ENCODE measurements at places on chromosomes 1 and 21.
A peak's percentile ranks its signal among the peaks of the same experiment; 100 is the strongest.

- no peak for DNase-seq
Observed at GRCh38 chr1:244341455-244342450, 110.0 kb downstream of the ADSS2 start.

- DNase-seq = peak; percentile 55
Observed at GRCh38 chr21:36125512-36126207, 9.2 kb upstream of the CBR3 start.

GRCh38 chr1:203129501-203130231 lies 2.1 kb downstream of the ADORA1 start:
- peak; percentile 85 for DNase-seq

GRCh38 chr1:29050166-29050565 lies 73.5 kb downstream of the TMEM200B start:
- no peak for DNase-seq

DNA sequence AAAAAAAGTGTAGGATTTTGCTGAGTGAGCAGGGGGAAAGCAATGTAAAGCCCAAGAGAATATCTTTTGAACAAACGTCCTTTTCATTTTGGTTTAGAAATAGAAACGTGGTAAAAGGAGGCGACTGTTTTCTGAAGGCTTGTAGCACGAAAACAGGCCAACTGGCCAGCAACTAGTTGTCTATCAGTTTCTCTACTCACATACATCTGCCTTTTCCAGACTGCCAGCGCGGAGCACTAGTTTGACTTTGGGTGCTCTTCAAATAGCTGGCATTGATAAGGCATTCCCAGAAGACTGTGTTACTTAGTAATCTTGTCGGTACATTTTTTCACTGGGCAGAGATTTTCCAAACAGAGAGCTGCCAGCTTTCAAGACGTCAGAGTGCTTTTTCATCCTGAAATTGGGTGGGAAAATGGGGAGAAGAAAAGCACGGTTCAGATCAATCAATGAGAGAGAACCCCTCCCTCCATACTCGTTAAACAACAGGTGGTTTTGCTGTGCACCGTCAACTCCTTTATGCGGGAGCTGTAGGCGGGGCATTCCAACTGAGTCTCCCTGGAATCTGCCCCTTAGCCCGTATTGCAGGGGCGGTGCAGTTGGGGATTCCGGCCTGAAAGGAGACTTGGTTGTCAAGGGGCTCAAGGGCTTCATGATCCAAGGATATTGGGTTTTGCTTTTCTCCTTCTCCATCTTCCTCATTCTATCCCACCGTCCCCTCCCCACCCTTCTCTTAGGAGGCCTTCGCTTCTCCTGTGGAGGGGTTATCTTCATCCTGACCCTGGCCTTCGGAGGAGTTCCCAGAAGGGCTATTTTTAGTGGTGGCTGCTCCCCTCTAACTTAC lies 884 bp upstream of the LRRC8C start:
- peak; percentile 45 for DNase-seq

DNA sequence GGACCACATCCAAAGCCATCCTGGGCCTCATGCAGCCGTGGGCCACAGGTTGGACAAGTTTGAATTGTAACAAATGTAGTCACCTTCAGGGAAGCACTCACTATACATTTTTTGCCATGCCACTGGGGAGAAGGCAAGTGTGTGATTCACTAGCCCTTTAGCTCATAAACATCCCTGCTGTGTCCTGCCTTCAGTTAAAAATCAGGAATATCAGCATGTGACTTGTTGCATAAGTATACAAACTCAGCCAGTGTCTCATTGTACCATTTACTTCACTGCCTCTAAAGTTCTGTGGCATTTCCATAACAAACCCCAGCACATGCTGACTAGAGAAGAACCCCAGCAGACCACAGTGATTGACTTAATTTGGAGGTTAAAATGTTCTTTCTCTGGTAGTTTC lies 142.0 kb upstream of the C1orf105 start:
- no peak for DNase-seq

- DNase-seq = peak; percentile 80
Observed at GRCh38 chr1:24688621-24689195, 45.6 kb downstream of the SRRM1 start.

- no peak for DNase-seq
Observed at GRCh38 chr1:46137916-46138315, 5.5 kb upstream of the PIK3R3 start.

- DNase-seq = peak; percentile 72
Observed at GRCh38 chr21:38925923-38926322, 120.2 kb downstream of the ETS2 start.

- DNase-seq = no peak
Observed at GRCh38 chr1:221778535-221779142, 36.8 kb upstream of the DUSP10 start.

- no peak for DNase-seq
Observed at GRCh38 chr1:209526137-209526536, 57.4 kb upstream of the CAMK1G start.

DNA sequence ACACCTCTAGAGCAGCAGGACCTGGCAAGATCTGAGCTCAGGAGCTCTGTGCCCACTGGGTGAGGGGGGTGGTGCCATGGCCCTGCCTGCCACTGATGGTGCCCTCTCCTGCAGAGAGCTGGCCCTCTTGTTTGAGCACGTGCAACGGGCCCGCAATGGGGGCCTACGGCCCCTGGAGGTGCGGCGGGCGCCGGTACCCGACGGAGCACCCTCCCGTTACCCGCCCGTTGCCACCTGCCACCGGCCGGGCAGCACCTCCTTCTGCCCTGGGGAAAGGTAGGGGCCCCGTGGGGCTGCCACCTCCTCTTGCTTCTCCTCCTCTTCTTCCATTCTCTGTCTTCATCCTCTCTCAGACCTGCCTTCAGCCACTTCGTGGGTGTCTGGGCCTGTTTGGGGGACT lies 38.2 kb downstream of the CITED4 start:
- peak; percentile 11 for DNase-seq

DNA sequence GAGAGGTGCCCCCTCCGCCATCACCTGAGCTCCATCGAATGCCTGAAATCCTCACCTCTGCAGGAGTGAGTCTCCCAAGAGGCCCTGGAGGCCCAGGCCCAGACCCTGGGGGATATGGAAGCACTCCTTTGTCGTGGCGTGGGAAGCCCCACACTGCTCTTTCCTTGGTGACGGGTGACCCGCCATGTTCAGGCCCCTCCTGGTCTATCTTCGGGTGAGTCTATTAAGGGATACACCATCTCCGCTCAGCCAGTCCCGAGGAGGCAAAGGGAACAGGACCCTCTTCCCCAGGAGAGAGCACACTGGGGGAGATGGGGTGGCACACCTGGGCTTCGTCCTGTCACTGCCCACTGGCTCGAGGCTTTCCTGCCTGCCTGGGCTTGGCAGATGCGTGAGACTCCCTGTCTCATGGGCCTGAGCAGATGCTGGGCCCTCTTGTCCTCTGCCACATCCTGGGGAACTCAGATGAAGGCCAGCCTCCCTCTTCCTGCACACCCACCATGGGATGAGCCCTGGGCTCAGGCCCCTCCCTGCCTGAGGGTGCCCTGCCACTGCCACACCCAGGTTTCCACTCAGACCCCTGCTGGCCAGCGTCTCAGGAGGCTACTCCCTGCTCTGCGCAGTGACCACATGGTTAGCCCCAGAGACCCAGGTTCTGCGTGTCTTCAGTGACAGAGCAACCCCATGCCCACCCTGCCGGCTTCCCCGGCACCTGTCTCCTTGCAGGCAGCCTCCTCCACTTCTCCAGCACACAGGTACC lies 3.8 kb upstream of the NPHP4 start:
- peak; percentile 23 for DNase-seq

DNA sequence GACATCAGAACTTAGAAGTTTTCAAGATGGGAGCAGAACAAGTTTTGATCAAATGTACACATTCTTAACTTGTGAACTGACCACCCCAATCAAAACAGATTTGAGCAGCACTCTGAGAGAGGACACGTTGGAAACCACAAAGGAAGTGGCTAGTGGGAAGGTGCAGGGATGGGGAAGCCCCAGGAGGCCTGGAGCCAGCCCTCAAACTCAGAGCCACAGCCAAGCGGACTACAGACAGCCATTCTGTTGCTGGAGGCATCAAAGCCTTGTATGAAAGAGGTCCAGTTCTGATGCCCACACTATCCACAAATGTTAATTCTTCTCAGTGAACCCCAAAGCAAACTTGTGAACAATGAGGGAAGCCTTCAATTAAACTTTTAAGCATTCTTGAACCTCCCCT lies 143.6 kb upstream of the RAB4A start:
- no peak for DNase-seq

GRCh38 chr1:205504311-205505075 lies at the start of gene CDK18:
TSS of gene CDK18 (plus strand) at chr1:205504669. CDS start at chr1:205523168, 18,499 bp downstream.
- peak; percentile 90 for DNase-seq

DNA sequence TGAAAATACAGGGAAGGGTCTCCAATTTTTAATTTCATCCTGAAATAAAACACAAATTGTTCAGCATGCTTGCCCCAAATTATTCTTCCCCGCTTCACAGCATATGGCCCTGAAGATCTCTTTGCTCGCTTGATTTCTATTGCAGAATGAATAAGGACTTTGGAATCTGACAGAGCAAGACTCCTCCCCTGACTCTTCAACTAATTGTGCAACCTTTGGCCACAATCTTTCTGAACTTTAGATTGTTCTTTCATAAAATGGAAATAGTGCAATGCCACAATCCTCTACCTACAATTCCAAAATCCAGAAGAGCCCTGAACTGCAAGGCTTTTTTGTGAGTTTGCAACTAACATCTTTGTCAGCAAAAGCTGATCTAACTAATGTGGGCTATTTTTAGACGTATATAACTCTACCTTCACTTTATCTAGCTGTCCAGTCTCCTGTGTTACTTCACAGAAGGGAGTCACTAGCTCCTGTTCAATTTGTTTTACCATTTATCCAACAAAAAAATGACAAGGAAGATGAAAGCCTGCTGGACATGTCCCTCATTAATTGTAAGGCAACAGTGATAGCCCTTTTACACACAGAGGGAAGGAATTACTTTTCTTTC lies 13.4 kb downstream of the RNASEL start:
- no peak for DNase-seq

DNA sequence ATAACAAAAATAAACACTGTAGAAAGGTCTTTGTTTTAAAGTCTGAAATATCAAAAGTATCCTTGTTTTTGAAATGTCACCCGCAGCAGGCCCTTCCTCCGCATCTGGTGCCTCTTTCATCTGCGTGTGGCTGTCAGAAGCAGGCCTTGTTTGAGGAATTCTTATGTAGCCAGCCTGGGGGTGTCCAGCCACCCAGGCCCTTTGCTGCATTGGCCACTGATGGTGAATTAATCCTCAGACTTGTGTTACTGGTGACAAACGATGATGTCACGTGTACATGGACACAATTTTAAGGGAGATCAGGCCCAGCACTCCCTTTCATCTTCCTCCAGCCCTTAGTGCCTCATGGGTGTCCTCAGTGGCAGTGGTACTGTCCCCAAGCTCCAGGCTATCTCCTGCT lies 208.0 kb upstream of the GALNT2 start:
- DNase-seq = no peak

- peak; percentile 22 for DNase-seq
Observed at GRCh38 chr21:45304476-45304830, 16.8 kb upstream of the POFUT2 start.

DNA sequence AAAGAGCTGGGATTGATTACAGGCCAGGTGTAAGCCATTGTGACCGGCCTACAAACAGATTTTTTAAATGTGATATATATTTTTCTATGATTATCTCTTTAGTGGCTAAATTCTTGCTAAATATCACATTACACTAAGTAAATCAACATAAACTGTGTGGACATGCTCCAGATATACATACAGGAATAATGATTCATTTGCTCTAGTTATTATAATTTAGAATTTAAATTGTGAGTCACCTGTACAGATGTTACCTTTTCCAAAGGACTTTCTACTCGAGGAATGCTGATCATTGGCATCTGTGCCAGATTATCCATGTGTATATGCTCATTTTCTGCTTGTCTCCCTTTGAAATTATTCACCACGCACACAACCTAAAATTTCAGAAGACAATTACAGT lies 90.1 kb downstream of the PLPPR5 start:
- no peak for DNase-seq

DNA sequence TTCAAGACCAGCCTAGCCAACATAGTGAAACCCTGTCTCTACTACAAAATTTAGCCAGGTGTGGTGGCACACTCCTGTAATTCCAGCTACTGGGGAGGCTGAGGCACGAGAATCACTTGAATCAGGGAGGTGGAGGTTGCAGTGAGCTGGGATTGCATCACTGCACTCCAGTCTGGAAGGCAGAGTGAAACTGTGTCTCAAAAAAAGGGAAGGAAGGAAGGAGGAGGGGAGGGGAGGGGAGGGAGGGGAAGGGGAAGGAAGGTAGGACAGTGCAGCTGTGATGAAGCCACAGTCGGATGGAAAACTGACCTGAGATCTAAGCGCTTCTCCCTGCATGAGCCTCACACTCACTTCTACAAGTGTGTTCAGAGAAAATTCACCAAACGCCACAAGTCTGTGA lies 22.0 kb upstream of the FHAD1 start:
- no peak for DNase-seq

GRCh38 chr1:167165948-167166689 lies 54.6 kb upstream of the POU2F1 start:
- no peak for DNase-seq

DNA sequence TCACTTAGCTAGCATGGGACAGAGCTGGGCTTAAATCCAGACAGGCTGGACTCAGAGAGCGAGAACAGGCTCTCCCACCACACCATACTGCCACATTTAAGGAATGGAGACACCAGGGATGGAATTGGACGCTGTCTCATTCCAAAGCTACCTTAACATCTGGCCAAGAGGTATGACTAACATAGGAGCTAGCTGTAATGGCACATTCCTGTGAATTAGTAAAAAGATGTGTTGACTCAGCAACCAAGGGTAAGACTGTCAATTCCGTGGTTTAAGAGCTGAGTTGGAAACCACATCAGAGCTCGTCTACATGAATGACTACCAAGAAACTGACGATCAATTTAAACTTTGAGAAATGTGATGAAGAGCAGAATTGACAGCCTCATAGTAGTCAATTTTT lies 8.3 kb upstream of the TNFRSF9 start:
- no peak for DNase-seq

DNA sequence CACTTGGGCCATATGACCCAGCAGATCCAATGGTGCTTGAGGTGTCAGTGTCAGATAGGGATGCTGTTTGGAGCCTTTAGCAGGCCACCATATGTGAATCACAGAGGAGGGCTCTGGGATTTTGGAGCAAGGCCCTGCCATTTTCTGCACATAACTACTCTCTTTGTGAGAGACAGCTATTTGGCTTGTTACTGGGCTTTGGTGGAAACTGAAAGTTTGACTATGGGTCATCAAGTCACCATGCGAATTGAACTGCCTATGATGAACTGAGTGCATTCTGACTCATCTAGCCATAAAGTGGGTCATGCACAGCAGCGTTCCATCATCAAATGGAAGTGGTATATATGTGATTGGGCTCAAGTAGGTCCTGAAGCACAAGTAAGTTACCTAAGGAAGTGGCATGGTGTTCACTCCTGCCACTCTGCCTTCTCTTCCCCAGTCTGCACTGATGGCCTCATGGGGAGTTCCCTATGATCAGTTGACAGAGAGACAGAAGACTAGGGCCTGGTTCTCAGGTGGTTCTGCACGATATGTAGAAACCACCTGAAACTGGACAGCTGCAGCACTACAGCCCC lies 447.3 kb downstream of the AGBL4 start:
- DNase-seq = no peak

Measured in left ventricle myocardium superior (tissue), 1 donor.